NCI-H1694 treated with DMSO at 0.1 percent for 48 hours (cell line): ENCODE measurements at places on chromosomes 2 and 18.

GRCh38 chr2:166727095-166727494 is 161.2 kb upstream of the XIRP2 start:
- no peak for DNase-seq

DNA sequence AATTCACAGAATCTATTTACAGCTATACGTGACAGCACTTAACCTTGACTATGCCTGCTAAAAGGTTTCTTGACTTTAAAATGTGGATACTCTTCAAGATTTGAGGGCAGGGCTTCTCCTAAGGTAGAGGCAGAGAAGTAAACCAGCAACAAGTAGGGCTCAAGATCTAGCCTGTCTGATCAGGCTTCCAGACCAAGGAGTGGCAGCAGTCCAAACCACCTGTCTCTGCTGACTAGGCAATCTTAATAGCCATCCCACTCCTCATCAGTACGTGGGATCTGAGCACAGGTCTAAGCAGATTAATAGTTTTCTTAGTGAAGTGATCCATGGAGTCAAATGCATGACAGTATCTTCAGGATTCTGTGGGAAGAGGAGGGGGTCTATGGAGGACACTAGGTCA is 100.4 kb downstream of the GPD2 start:
- DNase-seq = no peak

- DNase-seq = no peak
These were observed 11.3 kb upstream of the SFXN5 start for GRCh38 chr2:73082523-73083410.

DNA sequence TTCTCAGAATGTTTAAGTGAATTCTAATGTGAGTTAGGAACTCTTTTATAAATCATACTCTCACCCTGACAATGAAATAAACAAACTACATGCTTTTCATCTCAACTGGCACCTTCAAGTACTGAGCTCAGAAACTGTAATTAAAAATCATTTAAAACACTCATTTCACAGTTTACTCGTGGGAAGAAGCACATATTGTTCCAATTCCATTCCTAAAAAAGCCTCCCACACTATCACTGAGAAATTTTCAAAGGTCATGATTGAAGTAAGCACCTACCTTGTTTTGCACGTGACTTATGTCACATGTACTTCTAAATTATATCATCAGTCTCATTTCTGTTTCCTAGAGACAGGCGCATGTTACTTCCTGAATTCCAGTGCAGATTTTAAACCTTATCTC is 678.1 kb upstream of the SLC8A1 start:
- no peak for DNase-seq

DNA sequence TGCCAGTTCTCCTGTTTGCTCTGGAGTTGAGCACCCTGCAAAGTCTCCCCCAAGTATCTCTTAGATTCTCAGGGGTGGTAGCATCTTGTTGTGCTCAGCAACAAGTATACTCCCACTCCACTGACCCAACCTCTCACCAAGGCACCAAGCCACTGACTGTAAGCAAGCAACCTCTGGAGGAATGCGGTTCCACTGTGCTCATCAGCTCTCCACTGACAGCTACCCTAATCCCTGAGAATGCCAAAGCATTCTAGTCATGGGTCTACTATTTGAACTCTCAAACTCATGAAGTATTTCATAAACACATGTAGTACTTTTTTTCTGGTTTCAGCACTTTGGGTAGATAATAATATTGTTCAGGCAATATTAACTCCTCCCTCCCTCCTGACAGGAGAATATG is 170.0 kb downstream of the EPHA4 start:
- DNase-seq = no peak

- no peak for DNase-seq
These were observed 541.2 kb upstream of the POU3F3 start for GRCh38 chr2:104312684-104313083.

GRCh38 chr18:75531851-75532459 is 104.5 kb upstream of the SMIM21 start:
- no peak for DNase-seq

DNA sequence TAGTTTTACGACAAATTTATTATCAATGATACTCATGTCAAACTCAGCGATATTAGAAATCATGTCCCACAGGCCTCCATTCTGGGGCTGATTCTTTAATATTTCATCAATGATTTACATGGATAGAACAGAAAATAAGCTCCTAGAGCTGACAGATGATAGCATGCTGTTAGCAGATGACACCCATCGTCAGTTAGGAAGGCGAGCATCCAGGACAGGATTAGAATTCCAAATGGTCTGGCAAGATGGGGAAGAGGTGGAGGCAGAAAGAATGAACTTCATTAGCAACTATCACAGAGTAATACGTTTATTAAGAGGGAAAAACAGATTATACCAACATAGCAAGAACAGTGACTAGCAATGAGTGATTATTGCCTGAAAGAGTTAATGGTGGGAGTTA is 46.2 kb upstream of the ACVR1 start:
- DNase-seq = no peak

DNA sequence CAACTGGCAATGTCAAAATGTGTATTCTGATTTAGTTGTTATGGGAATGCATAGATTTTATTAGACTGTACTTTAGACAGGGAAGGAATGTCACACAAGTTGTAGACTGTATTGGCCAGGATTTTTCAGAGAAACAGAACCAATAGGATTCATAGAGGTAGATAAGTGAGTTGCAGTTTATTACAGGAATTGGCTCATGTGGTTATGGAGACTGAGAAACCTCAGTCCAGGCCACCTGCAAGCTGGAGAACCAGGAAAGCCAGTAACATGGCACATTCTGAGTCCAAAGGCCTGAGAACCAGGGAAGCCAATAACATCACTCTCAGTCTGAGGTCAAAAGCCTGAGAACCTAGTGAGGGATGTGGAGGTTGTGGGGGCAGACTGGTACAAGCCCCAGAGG is 1.8 kb upstream of the GALNT5 start:
- DNase-seq = no peak

- no peak for DNase-seq
These were observed 740.3 kb upstream of the RAB6C start for GRCh38 chr2:129239141-129239540.

DNA sequence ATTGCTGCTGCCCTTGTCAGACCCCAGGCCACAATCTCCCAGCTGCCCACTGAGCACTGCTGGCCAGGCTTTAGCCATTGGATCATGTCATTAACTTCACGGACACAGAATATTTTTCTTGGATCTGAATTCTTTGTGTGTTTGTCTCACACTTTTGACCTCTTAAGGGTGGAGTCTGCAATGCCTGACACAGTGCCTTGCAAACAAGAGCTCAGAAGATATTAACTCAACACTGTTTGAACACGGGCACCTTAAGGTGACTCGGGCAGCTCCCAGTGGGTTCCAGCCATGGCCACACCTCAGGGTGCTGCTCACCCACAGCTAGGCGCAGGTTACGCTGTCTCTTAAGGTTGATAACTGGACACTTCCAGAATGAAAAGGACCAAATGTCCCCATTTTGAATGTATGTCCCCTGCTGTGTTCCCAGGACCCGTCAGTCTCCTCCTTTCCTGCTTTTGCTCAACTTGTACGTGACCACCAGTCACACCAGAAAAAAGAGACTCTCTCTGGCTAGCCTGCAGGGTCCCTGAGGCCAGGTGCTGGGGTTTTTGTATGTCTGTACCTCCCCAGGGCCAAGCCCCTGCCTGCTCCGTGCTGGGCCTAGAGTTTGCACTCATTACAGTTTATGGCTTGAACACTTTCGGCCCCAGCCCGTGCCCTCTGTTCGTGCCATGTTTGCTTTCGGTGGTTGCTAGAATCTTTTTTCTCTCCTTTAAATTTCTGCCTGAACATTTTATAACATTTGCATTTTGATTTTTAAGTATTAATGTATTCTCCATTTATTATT is 33.4 kb upstream of the TMEM131 start:
- no peak for DNase-seq

DNA sequence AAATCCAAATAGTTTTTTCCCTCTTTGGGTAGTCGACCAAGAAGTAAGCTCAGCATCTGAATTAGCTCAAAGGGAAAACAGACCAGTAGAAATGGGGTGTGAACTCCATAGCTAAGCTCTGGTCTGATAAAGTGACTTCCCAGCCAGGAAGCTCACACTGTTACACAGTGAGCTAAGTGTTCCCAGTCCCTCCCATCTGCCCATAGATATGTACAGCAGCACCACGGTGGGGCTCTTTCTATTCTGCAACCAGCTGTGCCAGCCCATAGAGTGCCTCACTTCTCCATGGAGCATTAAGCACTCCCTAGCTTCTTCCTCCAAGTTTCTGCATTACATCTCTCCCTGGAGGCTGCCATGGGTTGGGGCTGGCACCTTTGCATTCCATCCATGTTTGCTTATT is 27.6 kb upstream of the NEMP2 start:
- no peak for DNase-seq

GRCh38 chr2:136081582-136082210 is 36.3 kb downstream of the CXCR4 start:
- DNase-seq = no peak

- no peak for DNase-seq
These were observed 7.8 kb upstream of the POMC start for GRCh38 chr2:25176138-25176537.

GRCh38 chr2:19864381-19864780 is 37.4 kb downstream of the TTC32 start:
- DNase-seq = no peak

- DNase-seq = no peak
These were observed 4.5 kb upstream of the XRCC5 start for GRCh38 chr2:216104691-216105090.

DNA sequence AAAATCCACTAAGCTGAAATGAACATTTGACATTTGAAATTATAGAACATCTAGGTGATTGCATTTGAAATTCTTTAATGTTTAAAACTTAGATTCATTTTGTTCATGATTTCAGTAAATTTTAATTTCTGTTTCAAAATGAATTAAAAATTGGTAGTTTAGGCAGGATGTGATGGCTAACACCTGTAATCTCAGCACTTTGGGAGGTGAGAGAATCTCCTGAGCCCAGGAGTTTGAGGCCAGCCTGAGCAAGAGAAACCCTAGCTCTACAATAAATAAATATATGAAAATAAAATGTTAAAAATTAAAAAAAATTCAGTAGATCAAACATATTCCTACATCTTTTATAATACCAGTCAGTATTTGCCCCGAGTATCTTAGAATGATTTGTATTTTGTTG is 217.0 kb downstream of the CD226 start:
- DNase-seq = no peak

- no peak for DNase-seq
These were observed 109.0 kb upstream of the SLC35G4 start for GRCh38 chr18:11500153-11501122.

GRCh38 chr18:28078849-28079248 is 98.1 kb downstream of the CDH2 start:
- DNase-seq = no peak

GRCh38 chr2:46025081-46025480 is 272.1 kb upstream of the EPAS1 start:
- DNase-seq = no peak

GRCh38 chr2:206250041-206250897 is 24.2 kb upstream of the ZDBF2 start:
- DNase-seq = no peak

GRCh38 chr2:84278386-84278785 is 180.7 kb downstream of the SUCLG1 start:
- DNase-seq = no peak

GRCh38 chr2:127219171-127220070 is 678 bp downstream of the CYP27C1 start:
- peak; percentile 8 for DNase-seq

GRCh38 chr18:45335282-45336043 is 279.8 kb upstream of the SLC14A2 start:
- DNase-seq = no peak

- no peak for DNase-seq
These were observed 651.1 kb downstream of the TDRD15 start for GRCh38 chr2:21774691-21775368.

GRCh38 chr2:100412881-100413321 is 4.6 kb downstream of the CHST10 start:
- no peak for DNase-seq

- no peak for DNase-seq
These were observed 29.6 kb downstream of the EDAR start for GRCh38 chr2:108959401-108959800.

DNA sequence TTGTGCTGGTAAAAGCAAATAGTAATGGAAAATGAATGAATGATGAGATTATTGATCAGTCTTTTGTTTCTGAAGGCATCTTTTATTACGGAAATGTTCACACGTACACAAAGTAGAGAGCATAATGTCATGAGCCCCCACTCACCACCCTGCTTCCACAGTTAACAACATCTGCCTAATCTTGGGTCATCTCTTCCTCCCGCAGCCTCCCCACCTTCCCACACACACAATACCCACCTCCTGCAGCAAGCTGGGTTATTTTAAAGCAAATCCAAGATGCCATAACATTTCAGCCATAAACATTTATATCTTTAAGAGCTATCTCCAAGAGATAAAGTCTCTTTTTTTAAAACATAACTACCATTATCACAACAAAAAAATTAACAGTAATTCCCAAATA is 36.3 kb downstream of the CYP27C1 start:
- DNase-seq = no peak

DNA sequence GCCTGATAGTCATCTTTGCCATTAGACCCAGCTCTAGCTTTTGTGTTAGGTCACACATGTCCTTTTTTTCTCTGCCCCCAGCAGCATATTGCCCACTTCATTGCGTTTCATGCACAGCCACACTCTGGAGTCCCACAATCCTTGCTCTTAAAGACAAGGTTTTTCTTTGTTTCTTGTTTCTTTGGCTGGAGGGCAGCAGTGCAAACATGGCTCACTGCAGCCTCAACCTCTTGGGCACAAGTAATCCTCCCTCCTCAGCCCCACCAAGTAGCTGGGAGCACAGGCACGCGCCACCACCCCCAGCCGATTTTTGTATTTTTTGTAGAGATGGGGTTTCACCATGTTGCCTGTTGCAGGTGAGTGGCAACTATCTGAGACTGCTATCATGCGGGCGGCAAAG is 16.9 kb upstream of the PAPOLG start:
- DNase-seq = no peak

GRCh38 chr18:26190506-26190905 is 35.7 kb upstream of the TAF4B start:
- DNase-seq = no peak

DNA sequence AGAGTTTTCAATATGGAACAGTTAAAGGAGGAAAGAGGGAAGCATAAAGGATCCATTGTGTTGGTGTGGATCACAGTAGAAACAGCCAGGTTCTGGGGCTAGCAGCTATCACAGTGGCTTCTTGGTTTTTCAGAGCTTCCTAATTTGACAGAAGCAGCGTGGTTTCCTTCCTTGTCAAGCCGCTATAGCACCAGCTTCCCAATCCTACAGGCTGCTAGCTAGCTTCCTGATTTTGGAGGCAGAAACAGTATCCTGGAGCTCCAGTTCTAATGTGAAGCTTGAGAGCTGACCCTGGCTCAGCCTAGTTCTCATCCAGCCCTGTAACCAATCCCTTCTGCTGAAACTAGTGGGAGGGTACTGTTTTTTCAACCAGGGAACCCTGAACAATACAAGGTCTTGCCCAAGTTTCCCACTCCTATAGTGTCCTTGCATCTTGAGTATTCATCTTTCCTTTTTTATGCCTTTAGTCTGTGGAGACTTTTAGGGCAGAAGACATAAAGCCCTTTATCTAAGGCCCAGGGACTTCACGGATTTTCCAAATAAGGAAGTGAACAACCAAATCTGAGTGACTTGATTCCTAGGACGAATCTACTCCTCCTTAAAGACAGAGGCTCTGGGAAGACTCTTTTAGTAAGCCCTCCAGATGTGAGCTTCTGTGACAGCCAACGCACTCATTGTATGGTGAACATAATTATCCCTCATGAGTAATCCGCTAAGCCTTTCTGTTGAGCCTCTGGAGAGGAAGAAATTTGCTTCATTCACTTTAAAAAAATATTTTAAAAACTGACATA is 33.8 kb downstream of the CCDC93 start:
- DNase-seq = no peak
